Neuronal stem cell (in vitro differentiated cells): ENCODE measurements at places on chromosomes 11 and 22.

- no peaks in the 10 kb centered on the region for H3K4me1 ChIP-seq
- no peak overlapping the region for H3K4me3 ChIP-seq
- H3K27me3 ChIP-seq: peaks cover 6% of the 10 kb centered on the region
- DNase-seq: no peak
- no peak overlapping the region for H3K27ac ChIP-seq
Observed at GRCh38 chr22:47740109-47740805, 977.8 kb downstream of the TBC1D22A start.

GRCh38 chr11:74014880-74015279 is 6.0 kb upstream of the UCP3 start:
- peaks cover 16% of the 10 kb centered on the region for H3K36me3 ChIP-seq
- H3K27ac ChIP-seq: no peak overlapping the region
- no peak for DNase-seq

DNA sequence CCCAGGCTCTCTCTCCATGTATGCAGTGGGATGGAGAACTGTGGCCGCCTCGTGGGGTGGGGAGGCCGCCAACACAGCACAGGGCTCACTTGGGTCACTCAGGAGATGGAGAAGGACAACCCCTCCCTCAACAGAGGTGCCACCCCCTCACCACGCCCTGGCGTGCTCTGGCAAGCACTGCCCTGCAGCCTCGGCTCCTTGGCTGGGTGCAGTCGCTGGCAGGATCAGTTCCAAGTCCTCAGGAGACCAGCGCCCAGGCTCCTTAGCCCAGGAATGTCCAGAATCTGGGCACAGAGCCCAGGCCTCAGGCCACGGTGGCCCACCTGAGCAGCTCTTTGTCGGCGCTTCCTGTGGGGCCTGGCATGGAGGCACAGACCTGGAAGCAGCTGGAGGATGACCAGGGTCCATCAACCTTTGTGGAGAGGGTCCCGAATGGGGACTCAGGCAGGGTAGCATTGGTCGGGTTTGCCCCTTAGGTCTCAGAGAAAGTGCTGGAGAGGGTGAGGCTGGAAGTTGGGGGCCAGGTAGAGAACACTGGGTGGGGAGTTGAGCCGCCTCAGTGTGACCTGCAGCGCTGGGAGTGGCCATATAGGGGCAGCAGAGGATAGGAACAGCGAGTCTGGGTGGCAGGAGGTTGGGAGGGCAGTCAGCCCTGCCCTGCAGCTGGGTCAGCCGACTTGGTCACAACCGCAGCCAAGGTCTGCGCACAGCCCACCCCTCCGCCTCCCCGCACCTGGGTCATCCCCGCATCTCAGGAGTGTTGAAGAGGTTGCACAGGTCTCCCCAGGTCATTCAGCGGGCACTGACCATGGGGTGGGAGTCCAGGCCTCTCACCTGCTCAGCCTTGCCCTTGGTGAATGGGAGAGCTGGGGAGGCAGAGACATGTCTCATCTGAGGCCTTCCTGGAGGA is 8.2 kb downstream of the SUSD2 start:
- H3K27ac ChIP-seq: no peak overlapping the region
- no peaks in the 10 kb centered on the region for H3K36me3 ChIP-seq
- H3K27me3 ChIP-seq: no peaks in the 10 kb centered on the region
- no peak overlapping the region for H3K4me3 ChIP-seq
- H3K4me1 ChIP-seq: no peaks in the 10 kb centered on the region
- peak; percentile 44 for DNase-seq

DNA sequence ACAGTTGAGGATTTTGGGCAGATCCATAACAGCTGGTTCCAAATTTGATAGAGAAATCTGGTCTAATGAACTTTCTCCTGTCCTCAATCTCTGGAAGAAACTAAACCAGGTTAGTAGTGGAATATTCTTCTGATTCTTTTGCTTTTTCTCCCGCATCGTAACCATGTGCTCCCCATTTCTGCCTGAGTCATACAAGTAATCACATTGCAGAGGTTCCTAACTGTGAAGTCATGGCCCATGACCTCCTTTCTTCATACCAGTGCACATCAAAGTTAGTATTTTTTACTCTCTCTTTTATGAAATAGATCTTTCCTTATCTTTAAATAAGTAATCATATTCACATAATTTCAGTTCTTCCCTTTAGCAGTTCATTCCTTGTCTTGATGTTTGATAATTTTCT is 249.0 kb downstream of the DYNC2H1 start:
- no peaks in the 10 kb centered on the region for H3K36me3 ChIP-seq
- H3K4me1 ChIP-seq: no peaks in the 10 kb centered on the region
- no peak overlapping the region for H3K27ac ChIP-seq
- no peak for DNase-seq
- no peak overlapping the region for H3K4me3 ChIP-seq

GRCh38 chr11:29962243-29962642 is 54.6 kb downstream of the KCNA4 start:
- no peak for DNase-seq
- no peaks in the 10 kb centered on the region for H3K36me3 ChIP-seq
- peaks cover under 1% of the 10 kb centered on the region for H3K4me1 ChIP-seq

GRCh38 chr11:68302670-68303069 is 9.7 kb upstream of the LRP5 start:
- peaks cover 13% of the 10 kb centered on the region for H3K27me3 ChIP-seq
- no peak for DNase-seq
- H3K4me1 ChIP-seq: no peaks in the 10 kb centered on the region

DNA sequence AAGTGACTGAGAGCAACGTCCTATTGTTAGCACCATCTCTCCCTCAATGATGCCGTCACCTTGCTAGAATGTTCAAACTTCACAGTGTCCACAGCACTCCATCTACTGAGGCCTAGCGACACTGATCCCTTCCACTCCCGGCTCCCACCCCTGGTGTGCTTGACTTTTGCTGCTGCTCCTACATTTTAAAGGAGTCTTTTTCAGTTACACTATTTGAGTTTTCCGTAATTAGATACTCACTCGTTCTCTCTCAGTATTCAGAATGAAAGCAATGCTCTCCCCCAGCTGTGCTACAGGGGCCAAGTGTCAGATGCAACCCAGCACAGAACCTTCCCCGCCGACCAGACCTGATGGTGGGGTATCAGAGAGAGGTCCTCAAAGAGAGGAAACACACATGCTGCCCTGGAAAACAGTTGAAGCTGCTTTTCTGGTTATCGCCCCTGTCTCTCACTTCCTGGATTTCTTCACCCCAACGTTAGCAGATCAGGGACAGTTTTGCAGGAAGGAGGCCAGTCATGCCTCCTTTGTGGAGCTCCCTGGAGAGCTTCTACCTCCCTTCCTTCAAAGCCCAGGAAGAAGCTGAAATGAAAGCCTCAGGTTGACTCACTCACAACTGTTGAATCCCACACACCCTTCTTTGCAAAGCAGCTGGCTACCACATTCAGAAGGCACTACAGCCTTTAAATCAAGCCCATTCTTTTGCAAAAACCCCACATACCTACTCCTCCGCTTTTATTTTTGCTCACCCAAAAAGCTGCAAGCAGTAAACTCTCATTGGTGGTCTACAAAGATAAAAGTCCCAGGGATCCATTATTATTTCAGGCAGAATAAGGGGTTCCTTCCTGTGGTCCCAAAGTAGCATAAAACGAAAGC is 23.5 kb downstream of the LARGE1 start:
- no peaks in the 10 kb centered on the region for H3K36me3 ChIP-seq
- no peak overlapping the region for H3K27ac ChIP-seq
- H3K27me3 ChIP-seq: no peaks in the 10 kb centered on the region
- DNase-seq: no peak
- H3K4me1 ChIP-seq: peaks cover 16% of the 10 kb centered on the region
- no peak overlapping the region for H3K4me3 ChIP-seq

DNA sequence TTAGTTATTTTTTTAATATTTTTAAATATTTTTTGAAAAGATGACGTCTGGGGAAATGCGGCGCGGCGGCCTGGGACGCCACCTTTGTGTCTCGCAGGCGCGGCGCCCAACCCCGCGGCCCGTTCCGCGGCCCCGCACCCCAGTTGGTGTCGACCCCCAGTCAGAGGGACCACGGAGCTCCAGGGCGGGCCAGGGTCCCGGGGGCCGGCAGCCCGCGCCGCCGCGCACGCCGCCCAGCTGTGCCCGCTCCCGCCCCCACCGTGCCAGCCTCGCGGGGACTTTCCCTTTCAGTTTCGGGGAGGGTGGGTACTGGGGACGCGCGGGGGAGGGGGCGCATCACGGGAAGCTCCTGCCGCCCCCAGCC is 1.6 kb downstream of the CCND1 start:
- peaks cover 17% of the 10 kb centered on the region for H3K4me1 ChIP-seq
- DNase-seq: no peak
- H3K27me3 ChIP-seq: peaks cover 29% of the 10 kb centered on the region
- peak overlapping the region; percentile 65 for H3K4me3 ChIP-seq
- peaks cover 17% of the 10 kb centered on the region for H3K36me3 ChIP-seq

GRCh38 chr22:27312966-27313855 is 488.3 kb downstream of the MN1 start:
- peak overlapping the region; percentile 54 for H3K27ac ChIP-seq
- no peaks in the 10 kb centered on the region for H3K27me3 ChIP-seq
- H3K4me3 ChIP-seq: peak overlapping the region; percentile 49
- DNase-seq: no peak
- H3K4me1 ChIP-seq: peaks cover 45% of the 10 kb centered on the region

DNA sequence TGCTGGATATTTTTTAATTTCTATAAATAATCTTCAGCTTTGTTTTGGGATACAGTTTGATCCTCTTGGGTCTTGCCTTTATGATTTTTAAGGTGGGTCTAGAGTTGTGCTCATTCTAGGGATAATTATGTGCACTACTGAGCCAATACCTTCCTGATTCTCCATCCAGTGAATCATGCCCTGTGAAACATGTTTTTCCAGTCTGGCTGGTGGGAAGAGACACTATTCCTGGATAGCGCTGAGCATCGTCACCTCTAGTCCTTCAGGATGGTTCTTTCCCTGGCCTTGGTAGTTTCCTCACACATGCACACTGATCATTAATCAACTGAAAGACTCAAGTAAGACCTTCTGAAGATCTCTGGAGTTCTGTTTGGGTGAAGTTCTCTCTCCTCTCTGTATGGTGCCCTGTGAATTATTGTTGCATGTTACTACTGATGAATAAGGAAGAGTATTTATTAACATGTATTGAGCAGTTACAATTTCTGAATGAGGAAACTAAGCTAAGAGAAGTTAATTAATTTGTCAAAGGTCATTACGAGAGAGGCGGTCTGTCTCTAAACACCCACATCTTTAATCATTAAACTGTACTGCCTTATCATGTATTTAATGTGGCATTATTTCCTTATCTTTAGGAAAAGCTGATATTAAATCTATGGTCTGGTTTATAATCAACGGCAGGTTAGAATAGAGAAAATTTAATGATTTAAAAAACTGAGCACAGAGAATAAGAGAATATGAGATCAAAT is 39.1 kb upstream of the LIPT2 start:
- no peaks in the 10 kb centered on the region for H3K4me1 ChIP-seq
- H3K27me3 ChIP-seq: no peaks in the 10 kb centered on the region
- no peaks in the 10 kb centered on the region for H3K36me3 ChIP-seq
- no peak for DNase-seq
- H3K4me3 ChIP-seq: no peak overlapping the region

DNA sequence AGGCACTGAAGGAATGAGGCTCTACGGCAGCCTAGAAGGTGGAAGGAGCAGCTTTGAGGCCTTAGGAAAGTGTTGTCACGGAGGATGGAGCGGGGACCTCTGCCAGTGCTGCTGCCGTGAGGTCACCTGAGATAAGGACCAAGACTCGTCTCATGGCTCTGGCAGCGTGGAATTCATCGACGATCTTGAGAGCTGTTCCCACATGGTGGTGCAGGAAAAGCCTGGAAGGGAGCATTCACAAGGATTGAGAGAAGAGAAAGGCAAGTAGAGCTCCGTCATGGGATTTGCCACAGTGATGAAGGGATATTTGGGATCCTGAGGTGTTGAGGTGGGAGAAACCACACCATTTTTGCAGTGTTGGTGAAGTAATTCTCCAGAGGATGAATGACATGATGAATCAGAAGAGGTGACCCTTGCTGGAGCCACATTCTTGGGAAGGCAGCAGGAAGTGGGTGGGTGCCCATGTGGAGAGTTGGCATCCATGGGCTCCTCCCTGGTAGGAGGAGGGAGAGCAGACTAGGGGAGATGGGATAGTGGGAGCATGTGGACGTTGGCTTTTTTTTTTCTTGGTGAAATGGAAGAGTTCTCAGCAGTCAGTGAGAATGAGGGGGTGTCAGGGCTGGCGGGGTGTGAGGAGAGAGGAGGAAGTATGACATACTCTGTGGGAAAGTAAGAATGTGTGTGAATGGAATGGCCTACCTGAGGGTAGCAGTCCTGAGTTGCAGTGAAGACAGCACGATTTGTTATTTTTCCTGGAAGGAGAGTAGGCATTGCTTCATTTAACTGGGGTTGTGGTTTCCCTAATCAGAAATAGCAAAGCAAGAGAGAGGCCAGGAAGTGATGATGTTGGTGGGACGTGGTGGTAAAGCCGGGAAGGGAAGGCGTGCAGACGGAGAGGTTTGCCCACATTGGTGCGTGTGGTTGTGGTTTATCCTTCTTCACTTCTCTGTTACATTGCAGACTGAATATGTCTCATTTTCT is 11.1 kb downstream of the PPP6R3 start:
- no peak for DNase-seq
- H3K4me3 ChIP-seq: no peak overlapping the region
- H3K27me3 ChIP-seq: no peaks in the 10 kb centered on the region
- peaks cover 15% of the 10 kb centered on the region for H3K36me3 ChIP-seq
- H3K27ac ChIP-seq: no peak overlapping the region

DNA sequence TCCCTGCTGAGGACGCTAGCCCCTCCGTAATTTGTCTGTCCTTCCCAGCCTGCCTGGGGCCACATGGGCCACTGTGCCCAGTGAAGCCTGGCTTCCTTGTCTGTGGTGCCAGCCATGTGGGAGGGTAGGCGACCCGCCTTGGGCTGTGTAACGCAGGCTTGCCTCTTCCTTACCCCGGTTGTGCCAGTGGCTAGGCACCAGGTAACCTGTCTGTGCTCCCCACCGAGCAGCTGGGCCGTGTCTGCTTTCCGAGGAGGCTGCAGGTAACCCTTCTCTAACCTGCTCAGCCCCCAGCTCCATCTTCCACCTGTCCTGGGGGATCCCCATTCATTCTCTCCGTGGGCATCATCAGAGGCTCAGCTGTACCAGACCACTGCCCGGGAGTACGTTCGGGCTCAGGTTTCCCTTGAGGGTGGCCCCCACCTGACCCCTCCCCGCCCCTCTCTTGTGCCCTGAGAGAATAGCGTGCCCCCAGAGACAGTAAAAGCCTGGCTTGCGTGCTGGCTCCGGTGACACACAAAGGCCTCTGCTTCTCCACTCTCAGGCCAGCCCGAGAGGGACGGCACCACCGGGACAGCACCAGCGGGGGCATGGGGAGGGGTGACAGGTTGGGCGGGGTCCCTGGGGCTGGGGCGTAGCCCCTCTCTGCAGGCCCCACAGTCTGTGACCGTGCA is 79.1 kb downstream of the CDKN1C start:
- peaks cover 10% of the 10 kb centered on the region for H3K4me1 ChIP-seq
- no peaks in the 10 kb centered on the region for H3K27me3 ChIP-seq
- DNase-seq: no peak
- no peak overlapping the region for H3K27ac ChIP-seq

GRCh38 chr11:44982496-44983062 is 31.9 kb upstream of the TP53I11 start:
- no peak for DNase-seq
- H3K4me3 ChIP-seq: no peak overlapping the region
- no peak overlapping the region for H3K27ac ChIP-seq
- peaks cover 26% of the 10 kb centered on the region for H3K4me1 ChIP-seq

- H3K27ac ChIP-seq: no peak overlapping the region
- no peaks in the 10 kb centered on the region for H3K27me3 ChIP-seq
- H3K4me3 ChIP-seq: no peak overlapping the region
- DNase-seq: no peak
- no peaks in the 10 kb centered on the region for H3K4me1 ChIP-seq
Observed at GRCh38 chr11:59857439-59858434, 8.6 kb downstream of the TCN1 start.
